ENCODE measurements at places on chromosomes 3 and 15. TPM values are rescaled to one million over a fixed set of nuclear protein-coding genes. Genes with fewer than 3 reads are reported as not detected.
A peak's percentile ranks its signal among the peaks of the same experiment; 100 is the strongest.

- DNase-seq, result no peak
Observed at GRCh38 chr3:53811143-53811927, 34.9 kb downstream of the CHDH start.

Gene WDR49
- total RNA-seq, result 0.72 TPM

DNA sequence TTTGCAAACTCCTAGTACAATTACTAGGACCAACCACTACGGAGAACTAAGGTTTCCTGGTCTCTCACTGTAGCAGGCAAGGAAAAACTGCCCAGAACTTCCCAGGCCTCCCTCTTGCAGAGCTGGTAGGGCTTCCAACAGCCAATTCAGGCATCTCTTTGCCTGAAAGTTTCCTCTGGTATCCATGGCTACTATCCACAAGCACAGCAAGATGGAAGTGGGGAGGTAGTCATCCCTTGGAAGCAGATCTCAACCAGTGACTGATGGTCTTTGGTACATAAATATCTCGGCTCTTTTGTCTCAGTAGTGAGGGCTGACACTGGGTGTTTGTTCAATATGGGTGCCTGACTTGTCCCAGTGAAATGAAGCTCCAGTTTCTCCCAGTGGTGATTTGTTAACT, 201.3 kb upstream of the MRPL3 start:
- DNase-seq, result no peak

- peak; percentile 36 for DNase-seq
Observed at GRCh38 chr3:32392536-32393302, 1.1 kb downstream of the CMTM7 start.

DNA sequence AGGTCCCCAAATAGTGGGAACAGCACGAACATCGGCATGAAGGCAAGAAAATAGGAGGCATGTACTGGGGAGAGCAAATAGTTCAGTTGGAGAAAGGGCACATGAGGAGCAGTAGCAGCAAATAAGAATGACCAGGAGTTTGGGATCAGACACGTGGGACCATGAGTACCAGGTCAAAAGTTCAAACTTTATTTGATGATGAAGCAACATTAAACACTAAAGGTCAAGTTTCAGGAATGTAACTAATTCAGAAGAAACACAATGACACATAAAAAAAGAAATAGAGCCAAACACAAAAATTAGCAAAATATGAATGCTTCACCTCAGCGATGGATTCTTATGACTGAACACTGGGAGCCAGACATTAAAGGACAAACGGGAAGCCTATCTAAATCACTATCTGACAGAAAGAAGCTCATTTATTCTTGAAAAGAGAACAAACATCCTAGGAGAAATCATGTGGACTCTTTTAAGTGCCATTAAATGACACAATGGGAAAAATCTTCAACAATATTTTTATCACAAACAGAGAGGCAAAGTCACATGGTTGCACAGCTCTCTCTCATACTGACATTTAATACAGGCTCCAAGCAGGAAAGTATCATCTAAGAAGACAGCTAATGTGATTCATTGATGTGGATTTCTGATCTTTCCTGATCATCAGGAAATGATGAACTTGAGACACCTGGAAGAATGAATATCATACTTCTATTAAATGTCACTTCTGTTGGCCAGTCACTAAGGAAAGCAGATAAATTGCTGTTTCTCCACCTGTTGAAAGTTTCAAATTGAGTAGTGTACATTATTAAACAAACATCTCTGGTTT, 216.9 kb upstream of the THBS1 start:
- no peak for DNase-seq

DNA sequence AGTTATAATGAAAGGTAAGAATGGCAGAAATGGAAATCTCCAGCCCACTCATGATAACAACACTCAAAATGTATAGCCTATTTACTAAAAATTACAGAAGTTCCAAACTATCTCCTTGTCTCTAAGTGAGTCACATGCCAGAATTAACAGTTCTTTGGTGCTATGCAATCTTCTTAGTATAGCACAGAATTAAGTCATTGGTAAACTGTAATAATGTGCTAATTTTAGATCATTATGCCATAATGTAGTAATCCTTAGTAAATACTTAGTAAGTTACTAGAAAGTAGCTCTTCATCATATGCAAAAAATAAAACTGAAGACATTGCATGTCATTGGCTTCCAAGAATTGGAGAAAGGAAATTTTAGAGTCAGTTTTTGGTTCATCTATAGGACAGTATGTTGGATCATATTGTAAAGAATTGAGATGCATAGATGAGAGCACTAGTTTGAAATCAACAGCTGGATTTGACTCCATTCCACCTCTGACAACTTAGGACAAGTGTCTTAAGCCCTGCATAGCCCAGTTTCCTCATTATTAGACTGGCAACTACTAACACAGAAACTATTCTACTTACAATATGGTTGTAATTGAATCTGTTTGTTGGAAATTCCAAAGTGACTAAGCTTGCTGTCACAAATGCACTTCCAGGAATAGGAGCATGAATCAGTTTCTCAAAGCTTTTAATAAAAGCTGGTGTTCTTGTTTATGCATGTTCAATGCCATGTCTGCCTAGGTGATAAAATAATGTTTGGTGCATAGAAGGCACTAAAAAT, 40.1 kb upstream of the CD47 start:
- DNase-seq, result no peak

Gene SLC9C1
- total RNA-seq, result 0.66 TPM

GRCh38 chr3:66110840-66111239, 72.1 kb upstream of the MAGI1 start:
- DNase-seq, result no peak

Gene NTRK3
- 0.72 TPM for total RNA-seq

DNA sequence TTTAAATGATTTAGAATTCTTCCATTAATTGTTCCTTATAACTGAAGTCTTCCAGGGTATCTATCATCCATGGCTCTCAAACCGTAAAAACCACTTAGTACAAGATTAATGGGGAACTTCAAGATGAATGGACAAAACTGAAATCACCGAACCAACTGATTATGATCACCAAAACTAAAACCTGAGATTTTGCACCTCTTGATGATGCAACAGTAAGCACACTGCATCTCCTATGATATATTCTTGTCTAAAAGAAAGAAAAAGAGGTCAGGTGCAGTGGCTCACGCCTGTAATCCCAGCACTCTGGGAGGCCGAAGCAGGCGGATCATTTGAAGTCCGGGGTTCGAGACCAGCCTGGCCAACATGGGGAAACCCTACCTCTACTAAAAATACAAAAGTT, 3.6 kb upstream of the ISY1 start:
- DNase-seq, result no peak

Gene NOX5
- total RNA-seq, result not detected

DNA sequence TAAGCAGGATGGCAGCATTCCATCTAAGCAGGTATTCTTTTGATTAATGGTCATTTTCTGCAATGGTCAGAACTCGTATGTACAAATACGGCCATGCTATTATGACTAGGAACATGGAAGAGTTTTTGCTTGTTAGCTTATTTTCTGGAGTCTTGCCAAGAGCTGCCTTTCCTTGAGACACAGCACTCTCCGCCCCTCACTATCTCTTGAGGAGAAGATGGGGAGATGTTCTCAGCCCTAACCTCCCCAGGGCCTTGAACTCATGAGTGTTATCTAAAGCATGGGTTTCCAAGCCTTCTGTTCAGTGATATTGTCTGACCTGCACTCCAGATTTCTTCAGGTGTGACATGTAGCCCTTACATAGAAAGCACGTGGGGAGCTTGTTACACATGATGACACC, 65.9 kb upstream of the ACTC1 start:
- no peak for DNase-seq

Gene THRB
- 7.8 TPM for total RNA-seq

DNA sequence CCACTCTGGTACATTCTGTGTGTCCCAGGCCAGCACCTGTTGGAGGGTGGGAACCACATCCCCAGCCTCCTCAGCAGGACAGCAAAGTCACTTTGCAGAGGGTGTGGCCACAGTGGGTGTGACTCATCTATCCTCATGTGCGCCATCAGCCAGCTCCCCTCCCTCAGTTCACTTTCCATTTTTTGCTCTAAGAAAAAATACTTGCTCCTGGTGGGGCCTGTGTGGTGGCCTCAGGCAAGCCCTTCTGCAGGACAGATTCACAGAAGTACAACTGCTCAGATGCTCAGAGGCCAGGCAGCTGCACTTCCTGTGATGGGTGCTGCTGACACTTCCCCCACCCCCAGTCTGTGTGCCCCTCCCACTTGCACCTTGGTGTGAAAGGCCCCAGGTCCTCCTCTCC, 78.3 kb upstream of the ALDH1L1 start:
- no peak for DNase-seq

Gene PGBD4
- 0.37 TPM for total RNA-seq

DNA sequence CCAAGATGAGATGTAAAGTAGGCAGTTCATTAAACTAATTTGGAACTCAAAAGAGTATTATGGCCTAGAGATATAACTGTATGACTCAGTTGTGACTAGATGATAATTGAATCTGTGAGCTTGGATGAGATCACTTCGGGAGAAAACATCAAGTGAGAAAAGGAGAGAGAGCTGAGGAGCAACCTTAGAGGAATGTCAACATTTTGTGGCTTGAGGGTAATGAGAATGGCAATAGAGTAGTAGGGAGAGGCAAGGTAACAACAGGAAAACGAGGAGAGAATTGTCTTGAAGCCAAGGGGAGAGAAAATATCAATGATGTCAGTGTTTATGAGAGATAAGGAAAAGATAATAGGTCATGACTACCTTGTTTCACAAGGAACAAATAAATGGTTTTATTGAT, 580.2 kb downstream of the NLGN1 start:
- no peak for DNase-seq

DNA sequence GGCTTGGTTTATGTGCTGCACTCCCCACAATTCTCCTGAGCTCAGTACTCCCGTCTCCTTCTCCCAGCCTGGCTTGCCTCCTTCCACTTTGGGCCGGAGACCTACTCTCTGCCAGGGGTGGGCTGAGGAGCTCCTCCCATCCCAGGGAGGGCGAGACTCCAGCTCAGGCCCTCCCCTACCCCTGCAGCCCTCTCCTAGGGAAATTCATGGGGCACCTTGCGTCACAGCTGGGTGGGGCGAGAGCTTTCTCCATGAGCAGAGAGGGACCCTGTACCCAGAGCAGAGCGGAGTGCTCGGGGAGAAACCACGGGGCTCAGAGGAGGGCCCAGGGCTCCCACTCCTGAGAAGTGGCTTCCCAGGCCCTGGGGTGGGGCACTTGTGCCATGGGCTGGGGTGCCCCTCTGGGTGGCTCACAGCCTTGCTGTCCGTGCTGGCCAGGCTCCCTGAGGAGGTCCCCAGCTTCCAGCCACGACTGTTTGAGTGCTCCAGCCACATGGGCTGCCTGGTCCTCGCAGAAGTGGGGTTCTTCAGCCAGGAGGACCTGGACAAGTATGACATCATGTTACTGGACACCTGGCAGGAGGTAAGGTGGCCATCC, 13.3 kb downstream of the VILL start:
- DNase-seq, result peak; percentile 58

- no peak for DNase-seq
Observed at GRCh38 chr3:188353426-188353825, 199.5 kb downstream of the LPP start.

DNA sequence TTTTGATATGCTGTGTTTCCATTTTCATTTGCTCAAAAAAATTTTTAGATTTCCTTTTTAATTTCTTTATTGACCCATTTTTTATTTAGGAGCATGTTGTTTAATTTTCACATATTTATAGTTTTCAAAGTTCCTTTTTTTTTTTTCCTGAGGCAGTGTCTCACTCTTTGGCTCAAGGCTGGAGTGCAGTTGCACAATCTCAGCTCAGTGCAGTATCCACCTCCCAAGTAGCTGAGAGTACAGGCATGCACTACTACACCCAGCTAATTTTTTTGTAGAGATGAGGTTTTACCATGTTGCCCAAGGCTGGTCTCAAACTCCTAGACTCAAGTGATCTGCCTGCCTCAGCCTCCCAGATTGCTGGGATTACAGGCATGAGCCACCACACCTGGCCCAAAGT, 36.2 kb downstream of the PFN2 start:
- no peak for DNase-seq

Gene SERPINI2
- total RNA-seq, result 444 TPM

- DNase-seq, result no peak
Observed at GRCh38 chr3:125115640-125116039, 59.8 kb upstream of the HEG1 start.

GRCh38 chr15:49883121-49883520, 235.9 kb downstream of the ATP8B4 start:
- DNase-seq, result no peak

DNA sequence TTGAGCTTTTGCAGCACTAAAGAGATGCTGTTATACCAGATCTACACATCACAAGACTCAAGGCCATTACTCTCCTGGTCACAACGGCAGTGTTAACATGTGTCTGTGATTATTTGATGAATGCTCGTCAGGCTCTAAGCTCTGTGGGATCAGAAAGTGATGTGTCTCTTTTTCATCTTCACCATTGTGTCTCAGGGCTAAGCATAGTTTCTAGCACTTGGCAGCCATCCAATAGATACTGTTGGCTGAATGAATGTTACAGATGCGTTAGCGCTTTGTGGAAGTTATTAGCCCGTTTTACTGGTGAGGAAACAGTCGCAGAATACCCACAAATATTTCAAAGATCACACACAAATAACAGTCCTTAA, 1.2 kb upstream of the FAM81A start:
- DNase-seq, result no peak

DNA sequence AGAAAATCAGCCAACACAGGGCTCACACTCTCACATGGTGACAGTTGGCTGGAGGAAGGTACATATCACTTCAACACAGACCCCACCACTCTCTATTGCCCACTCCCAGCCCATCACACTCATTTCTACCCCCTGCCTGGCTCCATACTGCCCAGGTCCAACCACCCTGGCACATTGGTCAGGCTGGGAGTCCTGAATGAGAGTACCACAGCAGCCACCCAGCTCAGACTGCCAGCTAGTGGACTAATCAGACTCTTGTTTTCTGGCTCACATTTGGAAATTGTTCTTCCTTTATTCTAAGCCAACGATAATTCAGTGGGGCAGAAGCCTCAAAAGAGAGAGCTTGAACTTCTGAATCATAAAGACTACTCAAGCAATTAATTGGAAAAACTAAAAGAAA, 20.0 kb downstream of the MRPL46 start:
- DNase-seq, result no peak

Gene CDHR4
- total RNA-seq, result not detected

DNA sequence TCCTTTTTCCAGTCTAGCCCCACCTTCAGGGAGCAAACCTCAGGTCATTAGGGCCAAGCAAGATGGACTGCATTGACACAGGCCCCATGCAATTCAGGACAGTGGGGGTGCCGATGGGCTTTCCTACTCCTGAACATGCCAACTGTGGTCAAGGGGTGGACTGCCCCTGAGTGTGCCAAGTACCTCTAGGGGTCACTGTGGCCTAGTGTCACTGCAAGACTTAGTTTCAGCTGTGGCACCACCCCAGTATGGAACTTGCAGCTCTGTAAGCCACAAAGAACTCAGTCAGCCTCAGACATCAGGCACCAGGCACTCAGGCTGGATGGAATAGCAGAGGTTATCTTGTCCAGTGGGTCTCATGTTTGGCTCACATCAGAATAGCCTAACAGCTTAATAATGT, 32.3 kb downstream of the EXOG start:
- no peak for DNase-seq

GRCh38 chr15:32706704-32707103, 11.1 kb upstream of the GREM1 start:
- DNase-seq, result no peak

All from pancreas (tissue), 10 donors.